ENCODE measurements at places on chromosomes 11 and 22.

GRCh38 chr22:48883211-48883960 is 944.3 kb downstream of the BRD1 start:
- DNase-seq: no peak

GRCh38 chr11:110525883-110526282 is 96.1 kb downstream of the FDX1 start:
- DNase-seq: peak; percentile 97

- no peak for DNase-seq
Observed at GRCh38 chr11:61484541-61484940, 24.0 kb upstream of the LRRC10B start.

- DNase-seq: no peak
Observed at GRCh38 chr11:65661599-65662246, 993 bp downstream of the RELA start.

GRCh38 chr11:64516226-64516625 is 74.8 kb upstream of the SLC22A12 start:
- DNase-seq: no peak

- no peak for DNase-seq
Observed at GRCh38 chr11:1047595-1048156, 11.2 kb upstream of the MUC6 start.

DNA sequence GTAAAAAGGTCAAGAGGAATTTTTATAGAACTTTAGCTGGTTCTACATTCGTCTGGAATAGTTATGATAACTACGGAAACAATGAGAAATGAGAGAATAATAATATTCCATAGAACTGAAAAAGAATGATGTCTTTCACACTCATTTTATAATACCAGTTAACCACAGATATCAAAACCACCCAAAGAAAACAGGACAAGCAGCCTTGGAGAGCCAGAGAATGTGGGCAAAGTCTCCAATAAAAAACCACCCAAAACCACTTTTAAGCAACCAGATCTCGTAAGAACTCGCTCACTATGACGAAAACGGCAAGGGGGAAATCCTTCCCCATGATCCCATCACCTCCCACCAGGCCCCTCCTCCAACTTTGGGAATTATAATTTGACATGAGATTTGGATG is 60.8 kb downstream of the ARHGAP32 start:
- no peak for DNase-seq

GRCh38 chr11:75867778-75868374 is 52.9 kb downstream of the UVRAG start:
- peak; percentile 56 for DNase-seq

GRCh38 chr22:44891791-44892190 is 118.0 kb downstream of the PHF21B start:
- no peak for DNase-seq

GRCh38 chr11:21323617-21324016 is 654.2 kb downstream of the NELL1 start:
- DNase-seq: peak; percentile 14
